ENCODE measurements at places on chromosomes 16 and 17. TPM values are rescaled to one million over a fixed set of nuclear protein-coding genes. Genes with fewer than 3 reads are reported as not detected.

Gene LYRM1
- total RNA-seq: 24.3 TPM

Gene RRAD
- total RNA-seq: 23.6 TPM

Gene SLC46A1
- total RNA-seq: 16.7 TPM

Gene KRT9
- not detected for total RNA-seq

Gene ACSF3
- 33.2 TPM for total RNA-seq

Gene AXIN2
- 13.8 TPM for total RNA-seq

Gene C1QL1
- total RNA-seq: not detected

Gene CCL1
- not detected for total RNA-seq

Gene HS3ST2
- 1.9 TPM for total RNA-seq

Gene TMC8
- 14.4 TPM for total RNA-seq

Gene CYBA
- total RNA-seq: 148 TPM

Gene FOXL1
- total RNA-seq: 23.8 TPM

Gene DOC2B
- 16.3 TPM for total RNA-seq

Gene EDC4
- total RNA-seq: 46.9 TPM

Gene FUS
- total RNA-seq: 254 TPM

Gene TBC1D3H
- not detected for total RNA-seq

Gene ATXN2L
- 124 TPM for total RNA-seq

Gene GIT1
- 38.5 TPM for total RNA-seq

Gene TTYH2
- total RNA-seq: 13.0 TPM

Gene P3H4
- 14.4 TPM for total RNA-seq

Gene PITPNM3
- total RNA-seq: 1.8 TPM

Gene SMIM36
- total RNA-seq: not detected

Gene KRT12
- not detected for total RNA-seq

Gene GPR179
- total RNA-seq: not detected

Gene MEIOC
- total RNA-seq: not detected

Gene MGAT5B
- 0.51 TPM for total RNA-seq

Gene MYL4
- total RNA-seq: not detected

Gene SOCS1
- 4.3 TPM for total RNA-seq

Gene MT1G
- total RNA-seq: 5.3 TPM

Gene SEZ6L2
- 1.4 TPM for total RNA-seq

Gene KRT23
- total RNA-seq: 0.30 TPM

Gene EFCAB13
- 28.1 TPM for total RNA-seq

Gene SPATA22
- total RNA-seq: 1.4 TPM

Gene GNGT2
- total RNA-seq: 1.6 TPM

Gene PRSS36
- total RNA-seq: 3.5 TPM

Measured in aorta (tissue), 5 donors.